ENCODE measurements at places on chromosomes 3 and 15. TPM values are rescaled to one million over a fixed set of nuclear protein-coding genes. Genes with fewer than 3 reads are reported as not detected.

SOX2 gene
- total RNA-seq, result not detected

NR2E3 gene
- not detected for total RNA-seq

SLC30A4 gene
- total RNA-seq, result 2.0 TPM

IL16 gene
- 106 TPM for total RNA-seq

FAM43A gene
- total RNA-seq, result 4.1 TPM

OR5K4 gene
- not detected for total RNA-seq

MOBP gene
- total RNA-seq, result not detected

NPHP3 gene
- total RNA-seq, result 8.4 TPM

- H3K27ac ChIP-seq, result no peak overlapping the region
- H3K36me3 ChIP-seq, result peaks cover 20% of the 10 kb centered on the region
- H3K4me3 ChIP-seq, result no peak overlapping the region
- DNase-seq, result no peak
- no peaks in the 10 kb centered on the region for H3K27me3 ChIP-seq
Observed at GRCh38 chr3:190644766-190645165, 130.9 kb downstream of the IL1RAP start.

DNA sequence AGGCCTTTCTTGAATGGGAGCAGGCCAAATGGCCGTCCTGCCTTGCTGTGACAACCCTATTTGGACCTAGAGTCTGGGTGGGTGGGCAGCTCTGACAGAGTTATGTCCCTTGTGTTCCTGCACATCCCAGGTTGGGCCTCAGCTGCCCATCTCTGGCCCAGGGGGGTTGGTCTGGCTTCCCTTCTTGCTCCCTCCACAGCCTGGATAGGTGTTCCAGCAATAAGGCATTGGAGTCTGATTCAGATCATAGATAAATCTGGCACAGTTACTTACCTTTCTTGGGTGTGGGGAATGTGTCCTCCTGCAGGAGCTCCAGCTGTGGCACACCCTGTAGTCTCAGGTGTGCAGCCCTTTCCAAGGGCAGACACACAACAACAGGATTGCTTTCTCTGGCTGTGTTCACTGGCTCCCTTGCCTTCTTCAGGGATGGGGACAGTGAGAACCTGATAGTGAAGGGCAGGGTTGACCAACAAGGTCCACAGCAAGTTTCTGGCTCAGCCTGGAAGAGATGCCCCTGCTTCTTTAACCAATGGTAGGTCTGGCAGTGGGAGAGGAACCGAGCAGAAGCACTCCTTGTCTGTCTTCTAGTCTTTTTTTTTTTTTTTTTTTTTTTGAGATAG, 177.9 kb downstream of the EPHB1 start:
- no peaks in the 10 kb centered on the region for H3K4me1 ChIP-seq
- no peak overlapping the region for H3K4me3 ChIP-seq
- peaks cover 7% of the 10 kb centered on the region for H3K27me3 ChIP-seq
- no peaks in the 10 kb centered on the region for H3K36me3 ChIP-seq
- H3K27ac ChIP-seq, result no peak overlapping the region
- no peak for DNase-seq

GRCh38 chr15:63382966-63383710, 1.5 kb upstream of the CA12 start:
- no peak overlapping the region for H3K27ac ChIP-seq
- H3K4me1 ChIP-seq, result peaks cover 17% of the 10 kb centered on the region
- H3K4me3 ChIP-seq, result no peak overlapping the region
- no peak for DNase-seq
- H3K27me3 ChIP-seq, result peaks cover 64% of the 10 kb centered on the region

DNA sequence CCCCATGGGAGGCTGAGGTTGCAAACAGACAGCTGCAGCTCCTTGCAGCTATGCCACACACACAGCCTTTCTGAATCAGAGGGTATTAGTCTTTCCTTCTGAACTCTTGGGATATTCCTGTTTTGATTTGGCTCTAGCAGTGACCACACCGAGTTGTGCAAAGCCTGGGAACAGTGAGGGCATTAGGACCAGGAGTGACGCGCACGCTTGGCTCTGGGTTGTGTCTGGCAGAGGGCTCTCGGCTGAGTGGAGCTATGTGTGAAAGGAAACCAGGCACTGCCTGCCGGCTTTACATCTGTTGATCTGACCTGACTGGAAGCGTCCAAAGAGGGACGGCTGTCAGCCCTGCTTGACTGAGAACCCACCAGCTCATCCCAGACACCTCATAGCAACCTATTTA, at the start of gene GALNT15:
TSS of gene GALNT15 (plus strand) at position 292 of the 400 bp plus-strand sequence. CDS start 472 bp downstream, outside the sequence.
- no peak within 1 kb of the TSS for H3K4me3 ChIP-seq
- H3K27ac ChIP-seq, result no peak within 1 kb of the TSS
- no peaks in the 10 kb centered on the region for H3K36me3 ChIP-seq
- H3K27me3 ChIP-seq, result peaks cover 11% of the 10 kb centered on the region
- H3K4me1 ChIP-seq, result no peaks in the 10 kb centered on the region

DNA sequence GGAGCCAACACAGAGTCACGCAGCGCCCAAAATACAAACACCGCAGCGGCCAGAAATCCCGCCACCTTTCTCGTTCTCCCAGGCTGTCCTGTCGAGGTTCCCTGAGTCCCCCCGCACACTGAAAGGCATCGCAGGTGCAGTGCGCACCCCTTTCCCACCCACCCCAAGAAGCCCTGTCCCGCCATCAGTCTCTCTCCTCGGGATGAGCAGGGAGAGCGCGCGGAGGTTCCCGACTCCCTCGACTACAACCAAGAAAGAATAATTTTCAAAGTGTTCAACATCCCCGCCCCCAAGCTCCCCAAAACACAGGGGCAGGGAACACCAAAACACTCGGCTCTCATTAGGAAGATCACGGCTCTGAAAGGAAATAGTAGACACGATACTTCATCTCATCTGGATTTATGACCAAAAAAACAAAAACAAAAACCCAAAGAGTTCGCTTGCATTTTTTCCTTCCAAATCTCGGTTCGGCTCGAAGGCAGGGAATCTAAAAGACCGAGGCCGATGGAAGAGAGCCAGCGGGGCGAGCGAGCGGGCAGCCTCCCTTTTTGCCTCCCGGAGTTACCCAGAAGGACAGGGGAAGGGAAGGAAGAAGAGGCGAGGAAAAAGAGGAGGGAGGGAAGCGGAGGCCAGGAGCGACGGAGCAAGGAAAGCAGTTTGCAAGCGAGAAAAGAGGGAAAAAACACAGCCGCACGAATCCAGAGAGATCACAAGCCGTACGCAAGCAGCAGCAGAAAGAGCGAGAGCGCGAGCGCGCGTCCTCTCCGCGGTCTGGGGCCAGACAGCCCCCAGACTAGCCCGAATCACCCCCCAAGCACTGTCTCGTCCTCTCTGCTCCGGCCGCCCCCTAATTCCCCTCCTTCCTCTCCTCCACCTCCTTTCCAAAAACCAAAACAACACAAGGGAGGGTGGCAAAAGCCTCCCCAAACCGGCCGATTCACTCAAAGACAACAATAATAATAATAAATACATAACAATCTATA, 808 bp downstream of the BCL6 start:
- peak overlapping the region; percentile 91 for H3K4me3 ChIP-seq
- peak overlapping the region; percentile 100 for H3K27ac ChIP-seq

DNA sequence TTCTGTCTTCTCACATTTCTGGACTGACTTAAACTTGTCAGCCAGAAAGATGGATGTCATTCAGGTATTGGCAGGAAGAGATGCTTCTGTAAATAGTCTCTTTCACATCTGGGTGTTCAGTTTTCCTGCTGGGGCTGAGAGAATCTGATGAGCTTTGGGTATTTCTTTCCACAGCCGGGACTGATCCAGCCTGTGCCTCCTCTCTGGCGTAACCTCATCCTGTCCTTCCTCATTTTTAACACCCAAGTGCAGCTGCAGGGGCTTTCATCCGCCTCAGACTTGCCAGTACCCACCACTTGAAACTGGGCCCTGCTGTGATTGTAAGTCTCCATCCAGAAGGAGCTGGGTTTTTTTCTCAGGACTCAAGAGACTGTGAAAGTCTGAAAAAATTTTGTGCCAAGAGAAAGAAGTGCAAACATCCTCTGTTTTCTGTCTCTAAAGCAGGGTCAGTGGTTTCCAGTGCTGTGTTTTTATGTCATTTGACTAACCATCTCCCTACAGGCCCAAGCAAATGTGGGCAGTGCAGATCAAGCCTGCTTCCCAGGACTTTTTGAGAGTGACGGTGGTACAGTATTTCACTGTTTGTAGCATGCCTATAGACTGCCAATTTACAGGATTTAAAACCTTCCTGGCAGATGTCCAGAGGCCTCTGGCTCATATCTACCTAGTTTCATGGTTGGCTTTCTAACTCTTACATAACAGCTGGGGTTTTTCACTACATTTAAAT, 342.7 kb downstream of the PTPRG start:
- no peak for DNase-seq
- no peaks in the 10 kb centered on the region for H3K4me1 ChIP-seq
- no peaks in the 10 kb centered on the region for H3K36me3 ChIP-seq
- peaks cover 6% of the 10 kb centered on the region for H3K27me3 ChIP-seq

- no peak overlapping the region for H3K4me3 ChIP-seq
- H3K4me1 ChIP-seq, result peaks cover 4% of the 10 kb centered on the region
- no peak overlapping the region for H3K27ac ChIP-seq
- no peaks in the 10 kb centered on the region for H3K36me3 ChIP-seq
- no peaks in the 10 kb centered on the region for H3K27me3 ChIP-seq
- DNase-seq, result no peak
Observed at GRCh38 chr3:32281570-32282106, 43.2 kb downstream of the CMTM8 start.

DNA sequence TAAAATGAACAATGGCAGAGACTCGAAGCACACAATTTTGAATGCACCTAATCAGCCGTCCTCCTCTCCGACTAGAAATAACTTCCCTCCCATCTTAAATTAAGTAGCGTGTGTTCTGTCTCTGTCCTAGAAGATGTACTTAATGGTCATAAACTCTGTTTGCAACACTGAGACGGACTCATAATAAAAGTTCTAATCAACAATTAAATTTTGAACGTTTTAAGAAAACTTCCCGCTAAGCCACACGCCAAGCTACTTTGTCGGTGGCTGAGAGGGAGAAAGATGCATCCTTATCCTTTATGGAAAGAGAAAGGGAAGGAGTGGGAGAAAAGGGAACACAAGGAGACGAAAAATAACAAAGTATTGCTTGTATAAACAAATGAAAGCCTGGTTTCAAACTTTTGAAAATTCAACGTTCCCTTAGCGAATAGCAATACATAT, 989 bp downstream of the GNB4 start:
- H3K36me3 ChIP-seq, result no peaks in the 10 kb centered on the region
- H3K27me3 ChIP-seq, result peaks cover 82% of the 10 kb centered on the region
- peak overlapping the region; percentile 76 for H3K4me3 ChIP-seq
- no peak overlapping the region for H3K27ac ChIP-seq
- peaks cover 23% of the 10 kb centered on the region for H3K4me1 ChIP-seq

GRCh38 chr3:3178498-3179328, 778 bp downstream of the CRBN start:
- H3K4me3 ChIP-seq, result peak overlapping the region; percentile 97
- peaks cover 39% of the 10 kb centered on the region for H3K4me1 ChIP-seq
- no peak for DNase-seq
- H3K36me3 ChIP-seq, result peaks cover 16% of the 10 kb centered on the region
- H3K27ac ChIP-seq, result peak overlapping the region; percentile 90
- H3K27me3 ChIP-seq, result no peaks in the 10 kb centered on the region

- no peak overlapping the region for H3K27ac ChIP-seq
- H3K4me3 ChIP-seq, result no peak overlapping the region
- no peaks in the 10 kb centered on the region for H3K27me3 ChIP-seq
- H3K36me3 ChIP-seq, result no peaks in the 10 kb centered on the region
Observed at GRCh38 chr15:81062937-81063336, 62.2 kb downstream of the TLNRD1 start.

DNA sequence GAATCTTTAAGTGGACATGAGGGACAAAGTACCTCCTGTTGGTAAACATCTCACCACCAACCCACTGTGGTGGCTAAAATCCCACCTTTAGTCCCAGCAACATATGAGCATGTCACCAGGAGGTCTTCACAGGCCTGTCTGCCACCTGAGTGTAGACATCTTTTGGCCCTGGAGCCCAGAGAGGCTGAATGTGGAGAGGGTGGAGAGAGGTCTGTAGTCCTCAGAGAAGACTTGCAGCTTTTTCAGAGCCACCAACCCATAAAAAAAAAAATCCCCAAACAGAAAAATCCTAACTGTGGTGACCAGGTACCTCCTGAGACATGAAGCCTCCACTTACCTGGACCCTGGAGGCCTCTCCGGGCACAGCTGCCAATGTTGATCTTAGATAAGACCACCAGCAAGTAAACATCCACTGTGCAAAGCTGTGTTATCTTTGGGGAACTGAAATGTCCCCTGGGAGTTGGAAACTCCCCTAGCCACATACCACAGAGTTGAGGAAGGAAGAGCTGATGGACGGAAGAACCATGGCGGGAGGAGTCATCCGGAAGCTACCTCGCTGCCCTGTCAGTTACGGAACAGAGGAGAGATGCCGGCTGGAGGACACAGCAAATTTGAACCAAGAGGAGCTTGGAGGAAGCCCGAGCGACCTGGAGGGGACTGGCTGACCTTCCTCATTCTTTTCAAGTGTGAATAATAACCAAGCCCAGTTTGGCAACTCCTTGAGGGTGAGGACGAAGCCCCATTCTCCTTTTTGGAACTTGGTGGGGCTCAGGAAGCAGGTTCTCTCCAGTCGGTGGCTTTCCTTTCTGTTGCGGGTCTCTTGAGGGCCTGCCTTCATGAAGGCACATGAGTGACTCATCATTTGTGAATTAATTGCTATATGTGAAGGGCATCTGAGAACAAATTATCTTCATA, at the start of gene GHRL:
TSS of gene GHRL (minus strand) at position 443 of the 915 bp plus-strand sequence. CDS start 2,767 bp downstream, outside the sequence.
- H3K27ac ChIP-seq, result peak within 1 kb of the TSS; percentile 58
- peaks cover 22% of the 10 kb centered on the region for H3K36me3 ChIP-seq
- peaks cover 17% of the 10 kb centered on the region for H3K4me1 ChIP-seq
- no peaks in the 10 kb centered on the region for H3K27me3 ChIP-seq
- no peak for DNase-seq

- no peak overlapping the region for H3K4me3 ChIP-seq
- no peaks in the 10 kb centered on the region for H3K27me3 ChIP-seq
- H3K4me1 ChIP-seq, result no peaks in the 10 kb centered on the region
- no peak for DNase-seq
Observed at GRCh38 chr3:142098964-142099363, 50.4 kb downstream of the TFDP2 start.

DNA sequence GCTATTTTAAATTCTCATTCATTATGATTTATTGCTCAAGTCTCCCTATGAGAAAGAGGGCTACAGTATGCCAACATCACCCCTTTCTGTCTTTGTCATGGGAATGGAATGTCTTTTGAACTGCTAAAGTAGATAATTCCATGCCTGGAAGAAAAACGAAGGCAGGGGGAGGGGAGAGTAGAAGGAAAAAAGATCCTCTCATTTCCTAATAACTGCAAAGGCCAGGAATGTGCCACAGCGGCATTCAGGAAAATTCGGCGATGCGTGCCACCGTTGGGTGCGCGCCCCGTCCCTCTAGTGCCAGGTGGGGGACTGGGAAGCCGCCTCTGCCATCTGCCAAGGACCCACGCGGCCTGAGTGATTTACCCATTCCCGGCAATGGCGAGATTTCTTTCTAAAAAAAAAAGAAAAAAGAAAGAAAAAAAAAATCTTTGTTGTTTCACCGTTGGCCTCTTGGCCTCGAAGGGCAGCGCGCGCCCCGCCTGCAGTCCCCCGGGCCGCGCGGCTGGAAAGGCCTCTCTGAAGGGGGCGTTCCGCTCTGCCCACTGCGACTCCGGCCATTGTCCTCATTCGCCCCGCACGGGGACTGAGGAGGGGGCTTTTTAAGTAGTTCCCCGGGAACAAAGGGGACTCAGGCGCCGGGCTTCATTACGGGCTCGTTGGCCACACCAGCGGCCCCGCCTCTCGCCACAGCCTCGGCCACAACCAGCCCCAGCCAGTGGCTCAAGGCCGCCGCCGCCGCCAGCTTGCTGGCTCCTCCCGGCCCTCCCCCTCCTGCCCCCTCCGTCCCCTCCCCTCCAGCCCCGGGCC, 54.5 kb downstream of the CPN2 start:
- no peak overlapping the region for H3K4me3 ChIP-seq
- H3K27ac ChIP-seq, result no peak overlapping the region
- H3K27me3 ChIP-seq, result peaks cover 30% of the 10 kb centered on the region
- peaks cover 4% of the 10 kb centered on the region for H3K4me1 ChIP-seq

All from activated naive CD8-positive, alpha-beta T cell treated with anti-CD3 and anti-CD28 coated beads for 36 hours (primary cell).